ENCODE measurements at places on chromosomes 1 and 21.

DNA sequence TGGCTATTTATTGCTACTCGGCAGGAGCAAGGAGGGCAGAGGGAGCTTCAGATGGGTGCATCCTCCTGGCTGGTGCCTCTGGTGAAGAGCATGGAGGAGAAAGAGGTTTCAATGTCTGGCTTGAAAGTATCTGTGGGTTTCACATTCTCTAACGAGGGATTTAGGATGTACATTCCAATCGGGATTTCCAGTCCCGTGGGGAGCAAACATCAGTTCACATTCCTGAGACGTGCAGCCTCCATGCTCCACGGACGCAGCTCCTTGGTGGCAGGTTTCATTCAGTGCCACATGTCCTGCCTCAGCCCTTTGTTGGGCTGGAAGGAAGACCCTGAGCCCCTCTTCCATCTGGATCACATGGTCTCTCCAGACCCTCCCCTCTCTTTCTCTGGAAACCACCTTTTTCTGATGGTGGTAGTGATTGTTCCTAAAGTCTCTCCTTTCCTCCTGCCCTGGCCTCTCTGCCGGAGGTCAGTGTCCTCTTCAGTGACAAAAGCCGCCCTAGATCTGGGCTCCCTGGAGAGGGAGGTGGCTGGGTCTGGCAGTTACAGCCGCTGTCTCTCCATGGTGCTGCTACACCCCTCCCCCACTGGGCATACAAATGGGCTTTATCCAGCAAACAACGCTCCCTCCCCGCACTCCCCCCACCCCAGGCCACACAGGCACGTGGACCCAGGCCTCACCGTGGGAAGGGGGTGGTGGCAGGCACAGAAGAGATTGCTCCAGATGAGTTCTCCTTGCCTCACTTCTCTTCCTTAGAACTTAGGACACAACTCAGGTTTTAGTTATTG is 826 bp upstream of the CA14 start:
- DNase-seq: no peak

DNA sequence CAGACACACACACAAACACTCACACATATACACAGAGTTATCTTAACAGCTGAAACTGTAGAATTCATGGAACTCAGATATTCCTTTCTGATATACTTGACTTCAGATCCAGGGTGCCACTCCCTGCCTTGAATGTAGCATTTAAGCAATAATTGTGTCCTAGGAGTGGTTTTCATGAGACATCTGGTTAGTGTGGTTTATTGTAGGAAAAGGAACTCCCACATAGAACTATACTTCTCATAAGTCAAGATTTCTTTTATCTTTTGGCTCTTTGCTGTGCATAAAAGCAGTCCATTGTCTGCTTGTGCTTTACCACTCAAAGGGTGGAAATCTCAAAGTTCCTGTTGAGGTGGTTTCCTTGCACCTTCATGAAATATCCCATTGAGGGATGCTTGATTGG is 272.6 kb upstream of the SGIP1 start:
- DNase-seq: no peak

- DNase-seq: no peak
These were observed 10.8 kb downstream of the PIK3C2B start for GRCh38 chr1:204483791-204484190.

- peak; percentile 99 for DNase-seq
These were observed at the start of the genes CLCN6 and MTHFR for GRCh38 chr1:11805422-11806306. Gene CLCN6 (plus strand): TSS chr1:11806191. CDS start chr1:11806263, 72 bp downstream. Gene MTHFR (minus strand): TSS chr1:11805964. CDS start chr1:11803116, 2,848 bp downstream.

- no peak for DNase-seq
These were observed 38.5 kb upstream of the ENAH start for GRCh38 chr1:225691377-225691776.

- DNase-seq: no peak
These were observed 2.6 kb downstream of the RSPH1 start for GRCh38 chr21:42493109-42494060.

DNA sequence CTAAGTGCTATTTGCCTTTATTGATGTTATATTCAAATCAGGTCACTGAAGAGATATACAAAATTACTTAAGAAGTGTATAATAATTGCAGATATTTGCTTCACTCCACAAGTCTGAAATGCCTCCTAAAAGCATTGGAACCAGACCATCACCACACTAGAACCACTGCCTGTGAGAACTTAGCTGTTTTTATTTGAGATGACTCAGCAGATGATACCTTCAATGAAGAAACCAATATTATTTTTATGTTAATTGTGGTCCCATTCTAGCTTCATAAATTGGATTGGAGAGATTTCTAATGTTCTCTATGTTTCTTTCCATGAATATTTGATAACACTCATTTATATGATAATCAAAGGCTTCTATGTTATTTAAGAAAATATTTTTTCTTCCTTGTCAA is 740.6 kb downstream of the KCNT2 start:
- DNase-seq: no peak

GRCh38 chr1:7373876-7374562 is 397.1 kb upstream of the VAMP3 start:
- no peak for DNase-seq

DNA sequence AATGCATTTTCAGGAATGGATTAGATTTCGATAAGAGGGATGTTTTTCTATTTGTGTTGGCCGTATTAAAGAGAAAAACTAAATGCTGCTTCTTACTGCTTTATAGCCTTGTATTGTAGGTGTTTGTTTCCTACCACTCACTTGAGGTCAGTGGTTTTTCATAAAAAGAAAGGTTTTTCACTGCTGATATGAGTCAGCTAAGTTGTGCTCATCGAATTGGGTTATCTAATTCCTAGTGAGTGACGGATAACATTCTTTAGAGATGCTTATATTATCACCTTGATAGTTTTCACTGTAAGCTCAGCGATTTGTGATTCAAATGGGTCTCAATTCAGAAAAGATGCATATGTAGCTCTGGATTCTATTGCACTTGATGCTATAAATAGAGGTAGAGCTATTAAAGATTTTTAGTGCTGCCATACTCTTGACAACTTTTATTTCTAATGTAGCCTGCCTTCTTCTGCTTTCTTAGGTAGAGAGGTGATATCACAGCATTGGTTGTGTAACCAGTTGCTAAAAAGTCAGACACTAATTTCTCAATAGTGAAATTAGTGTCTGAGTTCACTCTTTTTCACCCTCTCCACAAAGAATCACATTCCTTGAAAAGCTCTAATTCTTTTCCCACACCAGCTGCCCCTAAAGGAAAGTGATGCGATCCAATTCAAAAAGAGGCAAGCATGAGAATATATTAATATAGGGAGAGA is 180.0 kb downstream of the RASAL2 start:
- DNase-seq: no peak

GRCh38 chr1:58017641-58018040 is 528.9 kb downstream of the OMA1 start:
- DNase-seq: no peak

DNA sequence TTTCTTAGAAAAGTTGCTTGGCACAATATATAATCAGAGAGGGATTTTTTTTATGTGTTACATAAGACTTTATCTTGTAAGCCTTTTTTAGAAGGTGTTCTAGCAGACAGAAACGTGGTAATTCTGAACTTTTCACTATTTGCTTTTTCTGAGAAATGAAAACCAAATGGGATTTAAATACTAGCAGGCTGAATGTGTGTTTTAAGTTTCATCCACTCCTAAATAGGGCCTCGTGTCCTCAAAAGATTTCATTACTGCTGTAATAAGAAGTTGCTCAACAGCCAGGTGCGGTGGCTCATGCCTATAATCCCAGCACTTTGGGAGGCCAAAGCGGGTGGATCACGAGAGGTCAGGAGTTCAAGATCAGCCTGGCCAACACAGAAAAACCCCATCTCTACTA is 44.7 kb upstream of the FMO2 start:
- DNase-seq: no peak

DNA sequence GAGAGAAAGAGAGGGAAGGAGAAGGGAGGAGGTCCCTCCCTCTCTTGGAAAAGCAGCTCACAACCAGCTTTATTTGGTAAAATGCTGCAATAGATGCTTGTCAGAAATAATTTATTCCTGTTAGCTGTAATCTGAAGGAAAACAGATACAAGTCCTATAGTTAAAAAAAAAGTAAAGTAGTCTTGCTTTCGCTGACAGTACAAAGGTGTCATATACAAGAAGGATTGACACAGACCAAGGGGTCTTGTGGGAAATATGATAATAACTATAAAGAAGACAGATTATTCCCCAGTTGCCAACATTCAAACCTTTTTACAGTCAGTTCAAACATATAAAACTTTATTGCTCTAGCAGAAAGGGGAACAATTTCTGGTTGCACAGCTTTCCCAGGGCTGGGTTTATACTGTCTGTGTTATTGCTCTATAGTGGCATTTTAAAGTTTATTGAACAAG is 145.0 kb downstream of the PBX1 start:
- no peak for DNase-seq

GRCh38 chr1:150574260-150575071 is 4.9 kb downstream of the MCL1 start:
- DNase-seq: no peak

DNA sequence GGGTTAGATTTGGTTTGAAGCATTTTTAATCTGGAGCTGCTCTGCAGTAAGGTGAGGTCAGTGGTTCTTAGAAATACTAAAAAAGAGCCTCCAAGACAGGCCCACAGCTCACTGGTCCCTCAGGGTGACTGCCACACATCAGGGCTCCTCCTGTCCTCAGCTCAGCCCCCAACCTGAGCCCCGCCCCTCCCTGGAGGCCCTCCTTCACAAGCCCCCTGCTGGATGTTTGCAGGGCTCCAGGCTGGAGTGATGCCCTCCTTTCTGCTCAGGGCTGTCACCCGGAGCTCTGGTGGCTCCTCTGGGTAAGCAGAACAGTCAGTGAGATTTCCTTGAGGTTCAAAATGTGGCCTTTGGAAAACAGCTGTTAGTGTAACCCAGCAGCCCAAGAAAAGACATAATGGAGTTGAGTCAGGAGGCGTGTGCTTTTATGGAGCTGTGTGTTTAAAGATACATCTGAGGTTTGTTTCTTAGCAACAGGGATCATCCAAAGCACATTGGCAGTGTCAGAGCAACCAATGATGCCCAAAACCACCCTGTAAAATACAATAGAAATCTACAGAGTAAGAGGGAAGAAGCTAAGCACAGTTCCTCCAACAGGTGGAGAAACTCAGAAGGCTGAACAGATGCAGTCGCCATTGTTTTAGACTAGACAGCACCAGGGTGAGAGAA is 21.4 kb downstream of the STUM start:
- peak; percentile 43 for DNase-seq

GRCh38 chr21:43919871-43920801 is 55.1 kb downstream of the AGPAT3 start:
- no peak for DNase-seq

- DNase-seq: no peak
These were observed 173.2 kb downstream of the LBR start for GRCh38 chr1:225254676-225255075.

- no peak for DNase-seq
These were observed 22.0 kb downstream of the KCNK1 start for GRCh38 chr1:233635765-233636502.

DNA sequence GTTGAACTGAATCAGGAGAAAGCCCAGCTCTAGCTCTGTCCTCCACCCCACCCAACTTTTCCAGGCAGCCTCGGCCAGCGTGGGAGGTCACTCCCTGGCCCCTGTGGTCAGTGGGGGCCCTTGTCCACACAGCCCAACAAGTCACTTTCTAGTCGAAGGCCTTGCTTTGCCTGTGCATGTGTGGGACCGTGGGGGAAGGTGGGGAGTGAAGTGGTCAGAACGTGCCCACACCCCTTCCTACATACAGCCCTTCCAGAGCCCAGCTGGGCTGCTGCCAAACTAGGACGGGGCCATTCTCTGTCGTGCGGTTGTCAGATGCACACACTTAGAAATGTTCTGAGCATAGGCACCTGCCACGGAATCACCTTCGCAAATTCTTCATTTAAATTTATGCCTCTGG is 18.0 kb downstream of the FAAP20 start:
- no peak for DNase-seq

GRCh38 chr1:7845761-7846160 is 7.1 kb downstream of the UTS2 start:
- DNase-seq: no peak

DNA sequence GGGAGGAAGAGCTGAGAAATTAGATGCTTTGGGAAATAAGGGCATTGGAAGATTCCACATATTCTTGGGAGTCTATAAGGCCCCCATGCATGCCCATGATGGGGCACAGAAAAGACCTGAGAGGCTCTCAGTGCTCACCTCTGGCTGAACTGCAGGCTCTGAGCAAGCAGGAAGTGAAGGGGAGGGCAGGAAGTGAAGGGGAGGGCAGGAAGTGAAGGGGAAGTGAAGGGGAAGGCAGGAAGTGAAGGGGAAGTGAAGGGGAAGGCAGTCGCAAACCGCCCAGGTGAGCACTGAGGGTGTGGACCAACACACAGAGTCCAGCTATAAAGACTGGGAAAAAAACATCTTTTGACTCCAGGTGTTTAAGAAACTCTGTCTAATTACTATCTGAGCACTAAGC is 3.5 kb downstream of the KRTAP10-9 start:
- no peak for DNase-seq

DNA sequence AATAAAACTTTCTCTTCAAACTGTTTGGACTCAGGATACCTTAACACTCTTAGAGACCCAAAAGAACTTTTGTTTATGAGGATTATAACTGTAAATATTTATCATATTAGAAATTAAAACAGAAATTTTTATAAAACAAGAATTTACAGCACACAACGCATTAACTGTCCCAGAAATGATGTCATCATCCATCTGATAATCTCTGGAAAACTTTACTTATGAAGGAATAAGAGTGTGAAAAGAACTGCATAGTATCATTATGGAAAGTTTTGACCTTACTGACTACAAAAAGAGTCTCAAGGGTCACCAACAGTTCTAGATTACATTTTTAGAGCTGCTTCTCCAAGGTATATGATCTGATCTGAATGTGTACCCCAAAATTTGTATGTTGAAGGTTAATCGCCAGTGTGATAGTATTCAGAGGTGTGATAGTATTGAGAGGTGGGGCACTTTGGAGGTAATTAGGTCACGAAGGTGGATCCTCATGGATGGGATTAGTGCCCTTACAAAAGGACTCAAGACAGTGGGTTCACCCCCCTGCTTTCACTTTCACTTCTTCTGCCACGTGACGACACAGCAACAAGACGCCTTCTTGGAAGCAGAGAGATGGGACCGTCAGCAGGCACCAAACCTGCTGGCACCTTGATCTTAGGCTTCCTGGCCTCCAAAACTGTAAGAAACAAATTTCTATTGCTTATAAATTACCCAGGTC is 95.7 kb upstream of the NR5A2 start:
- no peak for DNase-seq

GRCh38 chr1:205141236-205142101 is 19.7 kb upstream of the RBBP5 start:
- DNase-seq: peak; percentile 80

DNA sequence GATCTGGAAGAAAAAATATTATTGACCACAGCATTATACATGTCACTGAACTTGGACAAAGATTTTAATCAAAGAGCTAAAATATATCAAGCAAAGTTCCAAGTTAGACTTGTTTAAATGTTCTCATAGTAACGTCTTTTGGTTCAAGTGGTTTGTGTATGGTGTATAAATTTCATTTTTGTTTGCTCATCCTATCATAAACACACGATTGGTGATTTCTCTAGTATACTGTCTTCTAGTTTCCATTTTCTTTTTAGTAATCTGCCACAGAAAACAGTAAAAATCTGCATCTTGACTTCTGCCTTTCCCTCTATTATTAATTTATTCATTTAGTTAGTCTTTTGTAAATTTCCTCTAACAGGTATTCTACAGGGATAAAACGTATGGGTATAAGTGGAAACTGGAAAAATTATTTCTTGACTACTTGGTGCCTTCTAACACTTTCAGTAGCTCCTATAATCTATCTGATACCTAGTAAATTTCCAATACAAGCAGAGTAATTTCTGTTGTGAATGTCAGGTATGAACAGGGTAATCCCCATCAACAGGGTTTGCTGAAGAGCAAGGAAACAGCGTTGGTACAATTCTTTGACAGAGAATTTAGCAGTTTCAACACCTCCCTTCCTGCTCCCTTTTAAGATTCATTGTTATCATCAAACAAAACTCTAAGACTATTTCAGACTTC is 268.0 kb downstream of the PTPRC start:
- no peak for DNase-seq
